ENCODE measurements at places on chromosomes 1 and 21.

DNA sequence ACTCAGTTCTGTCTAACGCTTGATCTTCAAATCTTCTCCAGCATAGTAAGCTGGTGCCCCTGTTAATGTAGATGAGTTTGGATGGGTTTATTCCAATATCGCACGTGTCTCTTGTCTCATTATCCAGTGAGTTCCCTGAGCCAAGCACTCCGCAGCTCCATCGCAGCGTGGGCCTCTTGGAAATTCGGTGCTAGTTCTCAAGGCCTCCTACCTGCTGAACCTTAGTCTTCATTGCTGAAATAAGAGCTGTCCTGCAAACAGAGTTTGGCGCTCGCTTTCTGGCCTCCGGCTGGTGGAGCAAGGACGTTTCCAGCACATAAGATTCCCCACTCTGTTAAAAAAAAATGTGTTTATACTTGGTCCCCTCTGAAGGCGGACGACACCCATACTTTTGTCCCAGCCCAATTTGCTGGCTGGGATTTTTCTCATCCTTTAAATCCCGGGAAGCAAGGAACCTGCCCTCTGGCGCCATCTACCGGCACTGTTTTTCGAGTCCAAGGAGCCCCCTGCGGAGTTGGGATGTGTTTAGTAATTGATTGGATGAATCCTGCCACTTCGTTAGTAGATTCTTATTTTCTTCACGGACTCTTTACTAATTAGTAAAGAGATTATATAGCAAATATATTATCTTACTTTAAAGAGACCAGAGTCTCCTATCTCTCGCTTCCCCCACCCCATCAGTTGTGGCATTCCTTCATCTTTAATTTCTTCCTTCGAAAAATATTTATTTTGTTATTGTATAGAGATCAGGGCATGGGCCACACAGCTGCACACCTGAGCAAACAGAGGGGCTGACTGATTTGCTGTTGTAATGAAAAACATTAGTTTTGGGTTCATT, 14.7 kb downstream of the JUN start:
- peak; percentile 20 for DNase-seq

DNA sequence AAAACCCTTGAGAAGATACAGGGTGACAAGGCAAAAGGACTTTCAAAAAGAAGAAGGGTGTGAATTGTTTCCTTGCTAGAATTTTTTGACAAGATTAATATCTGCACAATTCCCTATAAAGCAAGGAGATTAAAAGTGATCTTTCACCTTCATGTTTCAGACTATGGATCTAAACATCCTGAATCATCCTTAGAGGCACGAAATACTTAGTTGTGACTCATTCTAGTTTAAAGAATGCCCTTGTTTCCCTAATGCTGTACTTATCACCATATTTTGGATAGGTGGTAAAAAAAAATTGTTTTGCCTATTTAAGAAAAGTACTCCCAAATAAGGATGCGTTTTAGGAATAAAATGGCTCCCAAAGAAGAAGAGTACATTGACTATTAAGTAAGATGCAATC, 415.1 kb downstream of the LRRIQ3 start:
- no peak for DNase-seq

DNA sequence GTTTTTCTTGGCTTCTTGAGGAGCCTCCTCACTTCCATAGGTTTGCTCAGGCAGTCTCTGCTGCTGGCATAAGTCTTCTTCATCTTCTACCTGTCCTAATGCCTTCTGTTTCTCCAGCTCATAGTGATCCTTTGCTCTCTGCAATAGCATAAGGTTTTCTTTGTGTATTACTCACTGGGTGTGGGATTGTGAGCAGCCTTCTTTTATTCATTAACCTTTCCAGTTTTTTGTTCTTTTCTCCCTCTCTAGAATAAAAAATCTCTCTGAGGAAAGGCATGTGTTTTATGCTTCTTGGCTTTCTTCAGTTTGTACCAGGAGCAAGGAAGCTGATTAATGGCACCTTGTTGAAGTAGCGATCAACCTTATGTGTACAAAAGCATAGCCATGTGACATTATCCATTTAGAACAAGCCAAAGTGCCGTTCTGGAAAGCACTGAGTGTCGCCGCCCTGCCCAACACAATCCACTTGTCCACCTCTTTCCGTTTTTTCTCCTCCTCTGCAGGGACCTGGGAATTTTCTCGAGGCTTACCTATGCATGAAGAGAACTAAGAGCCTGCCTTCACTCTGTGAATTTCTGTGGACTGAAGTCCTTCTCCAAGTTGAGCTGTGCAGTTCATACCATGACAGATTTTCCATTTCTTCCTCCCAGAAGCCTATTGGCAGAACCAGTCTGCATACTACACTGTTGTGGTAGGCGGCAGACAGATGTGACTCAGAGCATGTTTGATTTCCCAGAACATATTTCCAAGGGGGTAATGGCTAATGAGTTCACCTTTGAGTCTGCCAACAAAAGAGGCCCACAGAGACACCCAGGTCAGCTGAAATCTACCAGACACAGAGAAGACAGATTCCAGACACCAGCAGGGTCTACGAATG, 39.0 kb downstream of the DPT start:
- DNase-seq: no peak

DNA sequence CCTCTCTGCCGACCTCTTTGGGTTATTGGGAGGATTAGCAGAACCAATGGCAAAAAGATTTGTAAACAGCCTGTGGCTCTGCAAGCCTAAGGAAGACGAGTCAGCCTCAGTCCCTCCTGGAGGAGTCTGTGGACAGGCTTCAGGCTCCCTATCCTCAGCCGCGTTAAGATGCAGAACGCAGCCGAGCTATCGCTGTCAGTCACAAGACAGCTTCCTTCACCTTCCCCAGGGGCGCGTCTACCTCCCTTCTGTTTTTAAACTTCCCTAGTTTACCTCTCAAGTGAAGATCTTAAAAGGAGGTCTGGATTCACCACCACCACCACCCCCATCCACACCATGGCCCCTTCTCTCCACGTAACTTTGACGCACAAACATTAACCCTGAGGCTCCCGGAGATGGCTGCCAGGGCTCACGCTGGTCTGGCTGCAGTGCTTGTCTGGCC, 738 bp downstream of the CAMK1G start:
- no peak for DNase-seq

GRCh38 chr1:201828820-201829774, at the start of gene IPO9:
Gene IPO9, plus strand, starts transcription at chr1:201829157. Its CDS starts 53 bp downstream, at chr1:201829210.
- DNase-seq: peak; percentile 93

DNA sequence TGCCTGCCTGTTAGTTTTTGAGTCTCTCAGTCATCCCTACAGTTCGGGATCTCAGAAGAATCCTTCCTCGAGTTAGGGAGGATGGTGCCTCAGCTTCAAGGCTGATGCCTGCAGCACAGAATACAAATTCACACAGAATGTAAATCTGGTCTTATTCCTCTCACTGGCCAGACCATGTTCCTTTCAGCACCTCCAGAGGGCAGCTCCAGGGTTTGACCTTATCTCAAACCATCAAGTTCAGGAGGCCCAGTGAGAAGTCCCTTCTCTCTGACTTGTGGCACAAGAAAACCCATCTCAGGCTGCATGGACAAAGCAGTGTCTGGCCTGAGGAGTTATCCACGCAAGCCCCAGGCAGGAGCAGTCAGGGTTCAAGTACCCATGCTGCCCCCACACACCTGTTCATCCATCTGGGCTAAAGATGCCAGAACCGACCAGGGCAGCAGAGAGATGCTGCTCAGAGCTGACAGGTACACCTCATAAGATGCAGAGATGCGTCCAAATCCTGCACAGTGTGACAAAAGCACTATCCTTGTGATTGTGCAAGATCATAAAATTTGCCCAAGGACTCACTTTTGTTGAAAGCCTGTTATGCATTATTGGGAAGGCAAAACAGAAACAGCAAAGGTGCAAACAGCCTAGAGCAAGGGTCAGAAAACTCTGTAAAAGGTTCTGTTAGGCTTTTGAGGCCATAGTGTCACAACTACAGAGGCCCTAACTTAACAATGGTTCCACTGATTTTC, 49.8 kb downstream of the BCAR3 start:
- DNase-seq: no peak

DNA sequence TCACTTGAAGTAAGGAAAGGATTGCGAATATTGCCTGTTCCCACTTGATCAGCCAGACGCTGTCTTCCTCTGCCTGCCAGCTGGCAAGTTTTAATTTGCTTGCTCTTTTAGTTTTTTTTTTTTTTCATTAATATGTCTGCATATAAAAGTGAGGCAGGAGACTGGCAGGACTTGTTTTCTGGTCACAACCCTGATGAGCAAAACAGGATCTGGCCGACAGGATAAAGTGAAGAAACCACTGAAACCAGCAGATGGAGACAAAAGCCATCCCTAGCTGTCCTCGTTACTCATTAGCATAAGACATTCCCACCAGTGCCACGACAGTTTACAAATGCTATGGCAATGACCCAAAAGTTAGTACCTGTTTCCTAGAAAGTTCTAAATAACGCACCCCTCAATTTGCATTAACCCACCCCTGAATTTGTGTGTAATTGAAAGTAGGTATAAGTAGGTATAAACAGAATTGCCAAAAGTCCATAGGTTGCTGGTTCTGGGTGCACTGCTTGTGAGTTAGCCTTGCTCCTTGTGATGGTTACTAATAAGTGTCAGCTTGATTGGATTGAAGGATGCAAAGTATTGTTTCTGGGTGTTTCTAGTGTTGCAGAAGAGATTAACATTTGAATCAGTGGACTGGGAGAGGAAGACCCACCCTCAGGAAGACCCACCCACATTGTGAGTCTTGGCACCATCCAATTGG, 60.8 kb downstream of the ZNF684 start:
- DNase-seq: no peak

DNA sequence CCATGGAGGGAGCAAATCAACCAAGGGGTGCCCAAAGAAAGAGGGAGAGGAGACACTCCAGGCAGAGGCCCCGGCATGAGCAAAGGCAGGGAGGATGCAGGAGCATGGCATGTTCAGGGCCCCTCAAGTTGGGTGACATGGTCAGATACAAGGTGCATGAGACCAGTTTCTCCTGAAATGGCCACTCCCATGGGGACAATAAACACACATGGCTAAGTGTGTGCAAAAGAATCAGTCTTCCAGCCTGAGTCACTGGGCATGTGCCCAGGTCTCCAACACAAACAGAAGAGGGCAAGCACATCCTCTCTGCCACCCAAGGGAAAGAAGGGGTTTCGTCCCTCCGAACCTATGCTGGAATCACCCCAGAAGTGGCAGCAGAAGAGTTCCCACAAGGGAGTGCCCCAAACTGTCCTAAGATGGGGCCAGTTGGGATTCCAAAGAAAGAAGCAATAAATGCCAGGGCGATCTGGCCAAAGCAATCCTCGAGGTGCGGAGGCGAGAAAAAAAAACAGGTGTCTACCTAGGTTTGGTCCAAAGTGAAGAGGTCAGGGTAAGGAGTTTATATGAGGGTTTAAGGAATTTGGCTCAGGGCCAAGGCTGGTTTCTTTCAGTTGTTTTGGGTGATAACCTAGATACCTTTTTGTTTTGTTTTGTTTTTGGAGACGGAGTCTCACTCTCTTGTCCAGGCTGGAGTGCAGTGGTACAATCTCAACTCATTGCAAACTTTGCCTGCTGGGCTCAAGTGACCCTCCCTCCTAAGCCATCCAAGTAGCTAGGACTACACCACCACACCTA, 13.2 kb downstream of the CASP9 start:
- DNase-seq: no peak

DNA sequence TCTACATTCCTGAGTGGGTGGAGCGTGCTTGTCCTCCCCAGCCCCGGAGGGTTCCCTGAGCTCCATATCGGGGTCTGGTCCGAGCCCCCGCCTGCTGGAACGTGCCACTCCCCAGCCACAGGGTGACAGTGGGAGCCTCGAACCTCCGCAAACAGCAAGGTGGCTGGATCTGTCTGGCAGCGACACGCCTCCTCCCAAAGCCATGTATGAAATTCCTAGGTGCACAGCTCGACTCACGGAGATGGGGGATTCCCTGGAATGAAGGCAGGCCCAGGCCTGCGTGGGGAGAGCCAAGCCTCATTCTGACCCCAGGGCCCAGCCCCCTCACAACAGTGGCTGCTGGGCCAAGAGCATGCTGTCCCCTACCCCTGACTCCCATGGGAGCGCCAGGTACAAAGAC, 32.9 kb downstream of the TP73 start:
- DNase-seq: no peak

- no peak for DNase-seq
Measured at GRCh38 chr1:167663002-167663772, 33.2 kb downstream of the RCSD1 start.

DNA sequence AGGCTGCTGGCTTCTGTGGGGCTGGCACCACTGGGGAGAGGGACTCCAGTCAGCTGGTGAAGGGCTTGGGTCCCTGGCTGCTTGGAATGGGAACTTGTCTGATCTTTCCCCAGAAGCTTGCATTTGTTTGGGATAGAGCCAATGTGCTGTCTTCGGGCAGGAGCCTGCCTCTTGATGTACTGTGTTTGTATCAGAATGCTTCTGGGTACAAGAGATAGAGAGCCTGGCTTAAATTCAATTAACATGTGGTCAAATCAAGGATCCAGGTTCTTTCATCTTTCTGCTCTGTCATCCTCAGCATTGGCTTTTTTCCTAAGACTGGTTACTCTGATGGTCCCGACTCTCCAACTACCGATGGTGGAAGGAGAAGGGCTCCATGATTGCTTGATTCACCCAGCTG, 16.0 kb upstream of the PROK1 start:
- no peak for DNase-seq

- no peak for DNase-seq
Measured at GRCh38 chr1:118481126-118481525, 296.1 kb upstream of the SPAG17 start.

DNA sequence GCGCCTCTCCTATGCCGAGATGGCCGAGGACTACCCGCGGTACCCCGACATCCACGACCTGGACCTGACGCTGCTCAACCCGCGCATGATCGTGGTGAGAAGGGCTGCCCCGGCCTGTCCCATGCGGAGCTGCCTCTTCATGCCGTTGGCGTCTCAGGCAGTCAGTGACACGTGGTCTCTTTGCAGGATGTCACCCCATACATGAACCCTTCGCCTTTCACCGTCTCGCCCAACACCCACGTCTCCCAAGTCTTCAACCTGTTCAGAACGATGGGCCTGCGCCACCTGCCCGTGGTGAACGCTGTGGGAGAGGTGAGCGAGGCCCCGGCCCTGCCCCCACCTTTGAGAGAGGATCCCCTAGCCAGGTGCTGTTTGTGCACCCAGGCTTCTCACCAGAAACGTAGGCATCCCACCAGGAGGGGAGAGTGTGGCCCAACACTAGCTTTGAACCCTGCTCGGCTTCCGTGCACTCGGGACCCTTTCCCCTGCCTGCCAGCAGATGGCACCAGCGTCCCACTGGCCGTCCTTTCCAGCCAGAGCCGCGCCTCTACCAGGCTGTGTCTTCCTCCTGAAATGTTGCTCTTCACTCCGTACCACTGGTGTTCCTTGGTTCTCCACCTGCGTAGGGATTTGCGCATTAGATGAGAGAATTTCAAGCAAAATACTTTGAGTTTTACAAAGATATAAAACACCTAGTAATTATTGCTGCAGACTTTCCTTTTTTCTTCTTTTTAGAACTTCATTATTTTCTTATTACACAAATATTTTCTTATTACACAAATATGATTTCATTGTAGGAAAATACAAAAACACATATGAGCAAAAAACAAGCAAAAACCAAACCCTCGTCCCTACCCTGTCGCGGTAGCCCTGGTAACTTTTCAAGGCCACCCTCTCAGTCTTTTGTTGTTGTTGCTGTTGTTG, 9.0 kb downstream of the NPPA start:
- DNase-seq: peak; percentile 48

GRCh38 chr1:29856340-29857114, 620.2 kb downstream of the PTPRU start:
- no peak for DNase-seq

- no peak for DNase-seq
Measured at GRCh38 chr1:235102993-235103411, 25.6 kb downstream of the TOMM20 start.

- DNase-seq: no peak
Measured at GRCh38 chr1:119535381-119535780, 28.4 kb downstream of the HSD3B1 start.
